ENCODE measurements at places on chromosomes 12 and 14.
A peak's percentile ranks its signal among the peaks of the same experiment; 100 is the strongest.

- no peak overlapping the region for H3K4me3 ChIP-seq
- H3K36me3 ChIP-seq, result no peaks in the 10 kb centered on the region
- ATAC-seq, result no peak
- H3K4me1 ChIP-seq, result peaks cover 13% of the 10 kb centered on the region
- peaks cover 41% of the 10 kb centered on the region for H3K27me3 ChIP-seq
These were observed 766 bp downstream of the RERG start for GRCh38 chr12:15220451-15220850.

GRCh38 chr14:76597387-76597786, 163.9 kb upstream of the VASH1 start:
- H3K36me3 ChIP-seq, result no peaks in the 10 kb centered on the region
- peaks cover 51% of the 10 kb centered on the region for H3K27me3 ChIP-seq

- H3K4me1 ChIP-seq, result peaks cover 72% of the 10 kb centered on the region
- peak; percentile 47 for ATAC-seq
- H3K4me3 ChIP-seq, result no peak overlapping the region
- no peak overlapping the region for H3K27ac ChIP-seq
- H3K36me3 ChIP-seq, result peaks cover 47% of the 10 kb centered on the region
These were observed 65.7 kb downstream of the WNK1 start for GRCh38 chr12:817941-818600.

DNA sequence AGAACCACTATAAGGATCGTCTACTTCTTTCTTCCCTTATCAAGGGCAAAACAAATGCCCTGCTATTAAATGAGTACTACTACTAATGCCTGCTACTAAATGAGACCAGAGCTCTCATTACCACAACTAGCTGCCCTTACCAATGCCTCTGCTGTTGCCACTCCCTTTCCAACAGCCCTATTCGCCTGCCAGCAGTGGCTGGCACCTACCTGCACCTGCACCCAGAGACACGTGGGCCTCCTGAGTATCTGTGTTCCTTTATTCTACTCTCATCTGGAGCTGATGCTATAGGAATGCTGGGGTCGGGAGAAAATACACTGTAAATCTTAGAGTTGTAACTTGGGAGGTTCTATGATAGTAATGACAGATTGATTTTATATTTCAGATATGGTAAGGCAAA, 174.7 kb downstream of the SLC2A13 start:
- H3K4me1 ChIP-seq, result no peaks in the 10 kb centered on the region
- no peak overlapping the region for H3K27ac ChIP-seq
- no peaks in the 10 kb centered on the region for H3K27me3 ChIP-seq
- no peak overlapping the region for H3K4me3 ChIP-seq
- peaks cover 14% of the 10 kb centered on the region for H3K36me3 ChIP-seq

DNA sequence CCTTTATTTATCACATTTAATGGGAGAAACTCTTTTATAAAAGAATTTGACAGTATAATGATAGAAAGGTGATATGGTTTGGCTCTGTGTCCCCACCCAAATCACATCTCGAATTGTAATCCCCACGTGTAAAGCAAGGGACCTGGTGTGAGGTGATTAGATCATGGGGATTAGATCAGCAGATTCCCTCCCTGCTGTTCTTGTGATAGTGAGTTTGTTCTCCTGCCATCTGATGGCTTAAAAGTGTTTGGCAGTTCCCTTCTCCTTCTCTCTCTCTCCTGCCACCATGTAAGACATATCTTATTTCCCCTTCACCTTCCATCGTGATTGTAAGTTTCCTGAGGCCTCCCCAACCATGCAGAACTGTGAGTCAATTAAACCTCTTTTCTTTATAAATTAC, 1110.3 kb downstream of the FLRT2 start:
- H3K4me3 ChIP-seq, result no peak overlapping the region
- H3K27me3 ChIP-seq, result no peaks in the 10 kb centered on the region
- H3K27ac ChIP-seq, result no peak overlapping the region
- H3K4me1 ChIP-seq, result no peaks in the 10 kb centered on the region
- H3K36me3 ChIP-seq, result no peaks in the 10 kb centered on the region

- ATAC-seq, result no peak
- no peak overlapping the region for H3K27ac ChIP-seq
- no peaks in the 10 kb centered on the region for H3K27me3 ChIP-seq
These were observed 33.6 kb downstream of the AACS start for GRCh38 chr12:125098676-125099408.

GRCh38 chr14:70646705-70647104, 5.0 kb downstream of the TTC9 start:
- H3K36me3 ChIP-seq, result peaks cover 6% of the 10 kb centered on the region
- H3K4me3 ChIP-seq, result no peak overlapping the region
- H3K27ac ChIP-seq, result no peak overlapping the region
- no peaks in the 10 kb centered on the region for H3K27me3 ChIP-seq
- no peak for ATAC-seq

DNA sequence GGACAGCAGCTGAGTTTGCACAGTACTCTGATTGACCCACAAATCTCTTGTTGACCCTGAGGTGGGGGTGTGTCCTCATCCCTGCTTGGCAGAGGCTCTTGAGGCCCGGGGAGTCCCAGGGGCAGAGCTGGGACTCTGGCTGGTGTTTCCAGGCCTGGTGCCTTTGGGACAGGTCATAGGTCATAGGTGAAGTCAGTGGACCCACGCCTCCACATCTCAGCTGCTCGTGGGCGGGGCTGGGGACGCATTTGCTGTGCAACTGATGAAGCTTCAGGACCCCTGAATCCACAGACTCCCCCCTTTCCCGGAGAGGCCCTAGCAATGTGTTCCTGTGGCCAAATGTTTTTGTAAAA, 408 bp upstream of the CACNA2D4 start:
- peaks cover 22% of the 10 kb centered on the region for H3K36me3 ChIP-seq
- H3K4me1 ChIP-seq, result peaks cover 54% of the 10 kb centered on the region
- H3K4me3 ChIP-seq, result peak overlapping the region; percentile 98
- H3K27ac ChIP-seq, result peak overlapping the region; percentile 99
- peaks cover 13% of the 10 kb centered on the region for H3K27me3 ChIP-seq

DNA sequence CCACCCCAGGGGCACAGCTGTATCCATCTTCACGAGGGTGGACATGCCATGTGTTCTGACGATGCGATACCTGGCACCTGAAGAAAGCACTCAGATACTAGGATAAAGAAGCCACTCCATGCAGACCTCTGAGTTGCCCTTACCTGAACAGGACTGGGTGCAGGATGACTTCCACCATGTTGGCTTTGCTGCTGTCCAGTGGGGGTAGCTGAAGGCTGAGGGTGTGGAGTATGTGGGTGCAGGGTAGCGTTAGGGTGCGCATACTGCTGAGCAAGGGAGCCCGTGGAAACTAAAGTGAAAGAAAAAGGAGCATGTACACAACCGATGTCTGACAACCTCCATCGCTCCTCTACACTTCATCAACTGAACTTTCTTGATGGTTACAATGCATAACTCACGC, 51.3 kb downstream of the SH2B3 start:
- H3K4me1 ChIP-seq, result peaks cover under 1% of the 10 kb centered on the region
- ATAC-seq, result no peak
- H3K27me3 ChIP-seq, result no peaks in the 10 kb centered on the region
- peaks cover 29% of the 10 kb centered on the region for H3K36me3 ChIP-seq
- no peak overlapping the region for H3K27ac ChIP-seq

- no peak overlapping the region for H3K4me3 ChIP-seq
- ATAC-seq, result no peak
- no peaks in the 10 kb centered on the region for H3K36me3 ChIP-seq
- H3K27ac ChIP-seq, result no peak overlapping the region
- no peaks in the 10 kb centered on the region for H3K27me3 ChIP-seq
- H3K4me1 ChIP-seq, result no peaks in the 10 kb centered on the region
These were observed 111.9 kb downstream of the PIK3C2G start for GRCh38 chr12:18373181-18373580.

DNA sequence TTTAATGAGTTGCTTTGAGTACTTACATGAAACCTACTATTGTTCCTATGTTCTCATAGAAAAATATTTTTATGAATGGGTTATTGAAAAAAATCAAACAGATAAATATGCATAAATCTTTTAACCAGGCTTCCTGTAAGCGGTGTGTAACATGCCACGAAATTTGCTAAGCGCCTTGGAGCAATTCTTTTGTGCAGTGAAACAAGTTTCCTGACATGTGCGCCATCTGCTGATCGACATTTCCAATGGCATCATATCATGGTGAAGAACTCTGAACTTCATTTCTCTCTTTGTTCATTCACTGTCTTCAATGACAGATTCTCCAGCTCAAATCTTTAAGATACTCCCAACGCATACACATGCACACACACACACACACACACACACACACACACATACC, 145.6 kb upstream of the NAV3 start:
- H3K4me1 ChIP-seq, result no peaks in the 10 kb centered on the region
- no peaks in the 10 kb centered on the region for H3K36me3 ChIP-seq
- ATAC-seq, result no peak
- H3K27me3 ChIP-seq, result no peaks in the 10 kb centered on the region
- no peak overlapping the region for H3K27ac ChIP-seq

- peaks cover 41% of the 10 kb centered on the region for H3K27me3 ChIP-seq
- peak overlapping the region; percentile 6 for H3K4me3 ChIP-seq
- H3K36me3 ChIP-seq, result no peaks in the 10 kb centered on the region
- no peak overlapping the region for H3K27ac ChIP-seq
- ATAC-seq, result no peak
These were observed 178.8 kb upstream of the MYL2 start for GRCh38 chr12:111099186-111099585.

GRCh38 chr12:76811976-76812375, 48.1 kb downstream of the ZDHHC17 start:
- H3K4me1 ChIP-seq, result no peaks in the 10 kb centered on the region
- H3K27me3 ChIP-seq, result no peaks in the 10 kb centered on the region
- no peak overlapping the region for H3K27ac ChIP-seq
- H3K4me3 ChIP-seq, result no peak overlapping the region
- H3K36me3 ChIP-seq, result peaks cover 25% of the 10 kb centered on the region

GRCh38 chr14:91415794-91416743, 1.6 kb downstream of the CCDC88C start:
- ATAC-seq, result peak; percentile 78
- H3K27ac ChIP-seq, result peak overlapping the region; percentile 95
- H3K4me1 ChIP-seq, result peaks cover 65% of the 10 kb centered on the region
- peaks cover 30% of the 10 kb centered on the region for H3K36me3 ChIP-seq
- H3K27me3 ChIP-seq, result no peaks in the 10 kb centered on the region

- H3K36me3 ChIP-seq, result peaks cover 7% of the 10 kb centered on the region
- no peak overlapping the region for H3K4me3 ChIP-seq
- H3K27ac ChIP-seq, result no peak overlapping the region
- H3K4me1 ChIP-seq, result peaks cover 4% of the 10 kb centered on the region
These were observed 58.0 kb downstream of the PAPLN start for GRCh38 chr14:73295198-73295796.

DNA sequence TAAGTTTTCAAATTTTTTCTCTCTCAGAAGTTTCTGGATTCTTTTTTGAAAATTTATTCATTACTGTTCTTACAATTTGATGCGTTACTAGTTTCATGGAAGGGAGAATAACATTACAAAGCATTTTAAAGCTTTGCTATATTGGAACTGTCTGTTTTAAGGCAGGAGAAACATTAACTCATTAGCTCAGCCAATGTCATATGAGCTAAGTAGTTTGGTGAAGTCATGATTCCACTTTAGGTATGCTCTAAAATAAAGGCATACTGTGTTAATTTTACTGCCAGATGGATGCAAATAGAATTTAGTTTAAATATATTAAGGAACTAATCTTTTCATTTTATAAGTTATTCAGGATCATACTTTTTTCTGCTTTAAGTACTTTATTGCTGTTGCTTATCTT, 46.0 kb downstream of the ARID2 start:
- ATAC-seq, result no peak
- no peak overlapping the region for H3K27ac ChIP-seq
- H3K4me1 ChIP-seq, result peaks cover 43% of the 10 kb centered on the region
- H3K36me3 ChIP-seq, result peaks cover 8% of the 10 kb centered on the region

GRCh38 chr14:32692441-32692840, 246.2 kb upstream of the NPAS3 start:
- no peaks in the 10 kb centered on the region for H3K36me3 ChIP-seq
- H3K27me3 ChIP-seq, result no peaks in the 10 kb centered on the region
- no peak overlapping the region for H3K27ac ChIP-seq
- H3K4me3 ChIP-seq, result no peak overlapping the region
- H3K4me1 ChIP-seq, result no peaks in the 10 kb centered on the region

DNA sequence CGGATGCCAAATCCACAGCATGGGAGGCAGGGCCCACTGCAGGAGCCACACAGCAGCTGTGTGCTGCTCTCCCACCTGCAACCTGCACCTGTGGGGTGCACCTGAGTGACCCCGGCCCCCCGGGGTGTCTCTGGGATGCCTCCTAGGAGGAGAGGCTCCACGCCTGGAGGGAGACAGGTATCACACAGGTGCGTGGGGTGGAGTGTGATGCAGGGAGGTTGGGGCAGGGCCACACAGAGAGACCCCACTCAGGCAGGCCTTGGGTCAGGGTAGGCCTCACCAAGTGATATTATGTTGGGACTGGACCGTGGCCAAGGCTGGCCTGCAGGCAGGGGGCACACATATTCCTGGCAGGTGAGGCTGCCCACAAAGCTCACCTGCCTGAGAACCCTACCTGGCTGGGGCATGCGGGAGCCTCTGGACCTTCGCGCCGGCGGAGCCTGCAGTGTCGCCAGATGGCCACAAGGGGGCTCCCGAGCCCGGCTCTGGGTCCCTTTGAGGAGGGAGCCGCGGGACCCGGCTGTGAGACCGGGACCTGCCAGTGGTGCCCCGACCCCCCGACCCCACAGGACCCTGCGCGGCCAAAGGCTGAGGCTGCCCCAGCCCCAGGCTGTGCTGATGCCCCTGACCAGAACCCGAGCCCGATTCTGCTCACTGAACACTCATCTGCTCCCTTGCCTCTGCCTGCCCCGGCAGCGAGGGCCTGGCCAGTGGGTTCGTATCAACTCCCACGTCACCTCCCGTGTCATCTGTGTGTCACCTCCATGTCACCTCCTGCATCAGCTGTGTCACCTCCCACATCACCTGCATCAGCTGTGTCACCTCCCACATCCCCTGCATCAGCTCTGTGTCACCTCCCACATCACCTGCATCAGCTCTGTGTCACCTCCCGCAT, 11.4 kb downstream of the TMEM121 start:
- peaks cover 6% of the 10 kb centered on the region for H3K36me3 ChIP-seq
- ATAC-seq, result peak; percentile 79
- H3K4me1 ChIP-seq, result peaks cover 13% of the 10 kb centered on the region
- H3K27ac ChIP-seq, result no peak overlapping the region
- H3K4me3 ChIP-seq, result no peak overlapping the region
- peaks cover 40% of the 10 kb centered on the region for H3K27me3 ChIP-seq

GRCh38 chr14:40416565-40416964, 984.3 kb upstream of the FBXO33 start:
- no peaks in the 10 kb centered on the region for H3K36me3 ChIP-seq
- H3K4me3 ChIP-seq, result no peak overlapping the region
- H3K27ac ChIP-seq, result no peak overlapping the region
- no peaks in the 10 kb centered on the region for H3K27me3 ChIP-seq

DNA sequence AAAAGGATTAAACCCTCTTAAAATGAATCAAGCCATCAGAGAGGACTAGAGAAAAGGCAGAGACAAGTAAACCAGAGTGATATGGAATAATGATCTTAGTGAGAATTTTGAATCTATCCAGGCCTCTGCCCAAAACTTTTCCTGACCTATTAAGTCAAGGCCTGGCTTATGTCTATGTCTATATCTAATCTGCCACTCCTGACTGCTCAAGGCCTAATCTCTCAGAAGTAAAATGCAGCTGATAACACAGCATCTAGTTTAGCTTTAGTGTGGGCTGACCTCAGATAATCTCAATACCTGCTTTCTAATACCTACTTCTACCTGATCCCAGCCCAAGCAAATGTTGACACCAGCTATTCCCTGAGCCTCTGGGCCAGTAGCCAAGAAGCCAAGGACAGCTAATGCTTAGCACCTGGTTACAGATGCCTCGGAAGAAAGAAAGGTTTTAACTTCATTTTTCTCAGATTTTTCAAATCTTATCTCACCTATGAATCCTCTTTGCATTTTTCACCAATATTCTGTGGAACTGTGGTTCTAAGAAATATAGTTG, 1472.5 kb upstream of the SEL1L start:
- no peaks in the 10 kb centered on the region for H3K36me3 ChIP-seq
- H3K4me1 ChIP-seq, result no peaks in the 10 kb centered on the region
- no peak for ATAC-seq
- no peak overlapping the region for H3K27ac ChIP-seq
